ENCODE measurements at places on chromosomes 1 and 21.

- peak; percentile 46 for DNase-seq
Measured at GRCh38 chr1:147757015-147757990, 3.1 kb downstream of the GJA5 start.

- no peak for DNase-seq
Measured at GRCh38 chr1:27136236-27136551, 18.7 kb downstream of the SLC9A1 start.

- no peak for DNase-seq
Measured at GRCh38 chr1:225660544-225660946, 7.6 kb upstream of the ENAH start.

DNA sequence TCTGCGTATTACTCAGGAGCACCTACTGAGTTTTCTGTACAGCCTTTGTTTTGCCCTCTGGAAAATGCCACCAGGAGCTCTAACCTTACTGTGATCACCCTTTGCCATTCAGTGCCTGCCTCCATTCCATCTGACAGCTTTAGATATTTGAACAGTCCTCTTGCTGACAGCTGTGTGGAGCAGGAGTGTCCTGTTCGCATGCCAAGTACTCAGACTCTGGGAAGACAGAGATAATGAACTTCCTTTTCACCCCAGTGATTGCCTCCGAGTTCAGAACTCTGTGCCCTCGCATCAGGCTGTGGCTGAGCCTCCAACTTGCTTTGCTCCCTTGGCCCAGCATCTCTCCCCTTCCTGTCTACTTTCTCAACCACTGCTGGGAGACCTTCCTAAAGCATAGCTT lies 74.0 kb downstream of the CACNA1E start:
- no peak for DNase-seq

GRCh38 chr21:46152927-46153246 lies 2.5 kb downstream of the FTCD start:
- no peak for DNase-seq

- no peak for DNase-seq
Measured at GRCh38 chr1:168279253-168279652, 1.4 kb upstream of the TBX19 start.

DNA sequence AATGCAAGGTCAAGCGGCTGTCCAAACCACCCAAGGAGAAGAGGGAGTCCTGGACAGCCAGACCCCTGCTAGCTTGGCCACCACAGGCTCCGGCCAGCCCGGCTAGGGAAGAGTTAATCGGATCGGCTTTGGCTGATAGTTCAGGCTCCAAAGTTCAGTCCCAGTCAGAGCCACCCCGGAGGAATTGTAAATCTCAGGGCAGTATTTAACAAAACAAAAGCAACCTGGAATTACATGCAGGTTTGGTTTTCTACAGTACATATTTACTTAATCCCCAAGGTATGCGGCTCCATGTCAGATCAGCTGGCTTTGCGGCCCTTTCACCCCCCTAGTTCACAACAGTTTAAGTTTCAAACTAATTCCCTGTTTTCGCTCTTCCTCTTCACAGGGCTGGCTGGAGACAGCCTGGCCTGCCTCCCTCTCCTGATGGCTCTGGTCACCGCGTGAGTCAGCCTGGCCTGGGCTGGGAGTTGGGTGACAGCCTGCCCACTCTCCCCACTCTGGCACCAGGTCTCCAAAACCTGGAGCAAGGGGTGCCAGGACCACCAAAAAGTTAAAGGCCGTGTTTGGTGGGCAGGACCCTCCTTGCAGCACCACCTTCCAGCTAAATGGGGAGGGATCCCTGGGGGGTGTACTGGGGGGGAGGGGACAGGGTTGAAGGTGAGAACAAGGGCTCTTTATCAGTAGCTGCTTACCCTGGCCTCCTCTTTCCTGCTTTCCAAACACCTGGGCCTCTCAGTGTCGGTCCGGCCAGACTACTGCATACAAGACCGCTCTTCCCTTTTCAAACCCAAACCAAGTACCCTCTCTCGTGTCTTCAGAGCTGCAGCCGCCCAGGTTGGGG lies 1.9 kb downstream of the DHRS3 start:
- peak; percentile 64 for DNase-seq

DNA sequence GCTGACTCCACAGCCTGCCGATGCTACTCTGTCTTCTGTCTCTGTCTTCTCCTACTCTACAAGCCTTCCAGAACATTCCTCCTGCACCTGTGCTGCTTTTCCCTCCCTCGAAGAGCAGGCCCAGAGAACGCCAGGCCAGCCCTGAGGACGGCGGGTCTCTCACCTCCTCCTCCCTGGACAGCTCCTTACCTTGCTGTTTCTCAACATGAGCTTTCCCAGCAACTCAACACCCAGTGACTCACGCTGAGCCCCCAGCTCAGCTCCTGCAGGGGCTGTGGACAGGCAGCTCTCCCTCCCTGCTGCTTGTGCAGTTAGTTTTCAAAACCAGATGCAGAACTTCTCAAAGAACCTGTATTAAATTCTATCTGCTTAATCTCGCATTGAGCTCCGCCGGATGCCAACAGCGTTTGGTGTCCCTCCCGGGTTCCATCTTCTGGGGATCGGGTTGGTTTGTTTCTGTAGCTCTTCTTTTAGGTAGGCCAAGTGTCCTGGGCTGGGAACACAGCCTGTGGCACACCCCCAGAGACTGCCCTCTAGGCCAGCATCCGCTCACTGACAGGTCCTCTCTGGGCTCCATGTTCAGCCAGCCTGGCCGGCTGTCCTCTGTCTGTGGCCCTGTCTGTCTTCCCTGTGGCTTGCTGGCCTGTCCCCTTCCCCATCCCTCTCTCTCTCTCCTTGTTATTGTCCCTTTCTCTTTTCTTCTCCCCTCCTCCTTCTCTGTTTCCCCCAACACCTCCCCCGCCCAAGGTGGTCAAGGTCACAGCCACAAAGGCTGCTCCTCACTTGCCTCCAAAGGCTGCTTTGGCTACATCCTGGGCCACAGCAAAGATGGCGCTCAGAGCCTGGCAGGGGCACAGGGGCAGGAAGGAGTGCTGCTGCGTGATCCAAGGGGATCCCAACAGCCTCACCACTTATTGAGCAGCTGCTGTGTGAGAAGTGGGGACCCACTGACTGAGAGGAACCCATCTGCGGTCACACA lies 391.0 kb downstream of the MATN1 start:
- no peak for DNase-seq
